ENCODE measurements at places on chromosomes 16 and 17. TPM values are rescaled to one million over a fixed set of nuclear protein-coding genes. Genes with fewer than 3 reads are reported as not detected.

PRDM7 gene
- not detected for total RNA-seq

DNA sequence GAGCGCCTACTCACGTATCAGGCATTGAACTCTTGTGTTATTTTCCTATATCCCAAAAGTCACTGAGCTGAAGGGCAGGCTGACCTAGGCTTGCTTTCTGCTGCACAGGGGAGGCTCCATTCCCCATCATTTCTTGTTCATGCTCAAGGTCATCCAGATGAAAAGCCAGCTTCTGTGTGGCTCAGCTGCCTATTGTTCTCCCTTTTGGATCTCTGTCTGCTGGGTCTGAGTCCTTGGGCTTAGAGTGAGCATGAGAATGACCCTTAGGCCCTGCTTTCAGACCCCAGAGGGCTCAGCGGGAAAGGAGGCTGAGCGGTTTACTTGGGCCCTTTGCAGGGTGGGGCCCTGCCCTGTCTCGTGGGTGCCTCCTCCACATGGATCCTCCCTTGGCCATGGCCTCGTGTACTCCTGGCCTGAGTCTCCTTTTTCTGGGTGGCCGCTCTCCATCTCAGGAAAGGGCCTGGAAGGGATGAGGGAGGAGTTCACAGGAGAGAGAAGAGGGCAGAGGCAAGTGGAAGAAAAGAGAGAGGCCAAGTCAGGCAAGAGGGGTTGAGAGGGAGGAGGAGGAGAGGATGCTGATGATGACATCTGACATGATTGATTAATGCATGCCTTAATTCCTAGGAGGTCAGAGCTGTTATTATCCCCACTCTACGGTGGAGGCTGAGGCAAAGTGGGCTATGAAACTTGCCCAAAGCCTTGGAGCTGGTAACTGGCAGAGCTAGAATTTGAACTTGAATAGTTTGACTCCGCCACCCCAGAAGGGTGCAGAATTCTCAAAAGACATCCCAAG is 19.8 kb upstream of the MAP3K14 start:
- DNase-seq, result no peak

DNA sequence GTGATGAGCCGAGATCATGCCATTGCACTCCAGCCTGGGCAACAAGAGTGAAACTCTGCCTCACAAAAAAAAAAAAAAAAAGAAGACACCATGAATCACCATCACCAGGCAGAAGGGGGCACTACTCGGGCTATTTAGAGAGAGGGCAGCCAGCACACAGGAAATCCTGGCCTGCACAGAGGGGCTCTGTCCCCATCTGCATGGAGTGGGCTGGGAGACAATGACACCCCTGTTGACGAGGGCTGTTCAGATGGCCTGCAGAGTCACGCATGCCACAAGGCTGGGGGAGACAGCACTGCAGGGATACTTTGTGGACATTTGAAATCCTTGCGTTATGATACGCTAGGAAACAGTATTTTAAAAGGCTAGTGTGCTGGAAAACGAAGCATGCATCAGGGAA is 48.3 kb downstream of the CUEDC1 start:
- no peak for DNase-seq

- DNase-seq, result no peak
Observed at GRCh38 chr17:82089723-82090548, 8.1 kb downstream of the FASN start.

DNA sequence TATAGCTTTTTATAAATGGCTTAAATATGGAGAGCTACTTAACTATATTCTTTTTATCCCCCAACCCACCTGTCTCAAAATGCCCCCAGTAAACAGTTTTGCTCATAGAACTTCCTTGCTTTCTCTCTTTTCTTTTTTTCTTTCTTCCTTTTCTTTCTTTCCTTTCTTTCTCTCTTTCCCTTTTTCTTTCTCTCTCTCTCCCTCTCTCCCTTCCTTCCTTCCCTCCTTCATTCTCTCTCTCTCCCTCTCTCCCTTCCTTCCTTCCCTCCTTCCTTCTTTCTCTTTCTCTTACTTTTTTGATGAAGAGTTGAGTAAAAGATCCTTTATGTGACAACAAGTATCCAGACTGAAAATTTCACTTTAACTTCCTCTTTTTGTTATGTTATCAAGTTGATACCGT is 48.2 kb downstream of the KCNJ2 start:
- no peak for DNase-seq

GRCh38 chr17:48719642-48720265 is 2.6 kb downstream of the PRAC1 start:
- DNase-seq, result no peak

DNA sequence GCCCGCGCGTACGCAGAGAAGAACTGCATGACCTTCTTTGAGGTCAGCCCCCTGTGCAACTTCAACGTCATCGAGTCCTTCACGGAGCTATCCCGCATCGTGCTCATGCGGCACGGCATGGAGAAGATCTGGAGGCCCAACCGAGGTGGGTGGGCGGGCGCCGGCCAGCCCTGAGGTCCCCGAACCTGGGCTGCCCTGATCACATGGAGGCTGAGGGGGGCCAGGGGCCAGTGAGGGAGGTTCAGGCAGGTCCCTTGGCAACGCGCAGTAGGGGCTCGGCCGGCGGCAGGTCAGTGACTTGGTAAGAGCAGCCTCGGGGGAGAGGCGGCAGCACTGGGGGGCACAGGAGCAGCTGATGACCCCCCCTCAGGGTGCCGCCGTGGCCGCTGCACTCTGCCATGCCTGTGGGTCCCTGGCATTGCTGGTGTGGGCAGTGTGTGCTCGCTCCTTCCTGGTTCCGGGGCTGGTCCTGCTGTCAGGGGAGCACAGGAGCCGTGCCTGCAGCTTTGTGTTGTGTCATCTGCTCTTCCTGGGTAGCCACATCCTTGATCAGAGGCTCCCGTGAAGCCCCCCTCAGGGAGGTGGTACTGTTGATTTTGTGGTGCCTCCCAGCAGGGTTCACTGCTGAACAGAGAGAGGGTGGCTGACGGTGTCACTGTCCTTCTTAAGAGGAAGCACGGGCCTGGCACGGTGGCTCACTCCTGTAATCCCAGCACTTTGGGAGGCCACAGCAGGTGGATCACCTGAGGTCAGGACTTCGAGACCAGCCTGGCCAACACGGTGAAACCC is 4.6 kb upstream of the WFIKKN1 start:
- DNase-seq, result no peak

SULT1A4 gene
- 1.1 TPM for total RNA-seq

GRCh38 chr17:79154951-79155585 is 80.4 kb downstream of the ENGASE start:
- DNase-seq, result no peak

DNA sequence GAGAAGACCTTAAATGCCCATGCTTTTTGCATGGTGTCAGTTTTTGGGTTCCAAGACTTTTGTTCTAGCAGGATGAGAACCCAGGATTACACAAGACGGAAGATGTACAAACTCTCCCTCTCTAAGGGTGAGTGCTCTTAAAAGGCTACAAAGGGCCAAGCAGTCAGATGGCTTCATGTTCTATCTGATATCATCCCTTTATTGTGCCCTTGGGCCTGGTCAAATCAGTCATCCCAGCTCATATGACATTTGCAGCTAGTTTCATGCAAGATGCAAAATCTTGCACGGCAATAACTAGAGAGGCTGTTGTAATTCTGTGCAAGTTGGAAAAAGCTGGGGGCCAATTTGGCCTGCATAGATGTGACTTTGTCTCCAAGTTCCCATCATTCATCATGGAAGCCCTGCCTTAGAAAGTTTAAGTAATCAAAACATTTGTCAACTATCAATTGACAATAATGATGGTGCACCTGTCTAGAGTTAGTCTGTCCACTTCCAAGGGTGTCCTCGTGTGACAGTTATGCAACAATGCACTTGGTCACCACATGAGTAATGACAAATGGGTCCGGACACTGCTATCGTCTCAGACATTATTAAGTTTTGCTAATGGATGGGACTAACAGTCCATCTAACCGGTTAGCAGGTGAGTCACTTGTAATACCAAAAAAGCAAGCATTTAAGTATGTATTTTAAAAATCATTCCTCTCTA is 58.6 kb upstream of the ZFHX3 start:
- DNase-seq, result no peak

- DNase-seq, result no peak
Observed at GRCh38 chr17:37643869-37644268, 623 bp upstream of the DDX52 start.

PMFBP1 gene
- total RNA-seq, result under 0.01 TPM

DNA sequence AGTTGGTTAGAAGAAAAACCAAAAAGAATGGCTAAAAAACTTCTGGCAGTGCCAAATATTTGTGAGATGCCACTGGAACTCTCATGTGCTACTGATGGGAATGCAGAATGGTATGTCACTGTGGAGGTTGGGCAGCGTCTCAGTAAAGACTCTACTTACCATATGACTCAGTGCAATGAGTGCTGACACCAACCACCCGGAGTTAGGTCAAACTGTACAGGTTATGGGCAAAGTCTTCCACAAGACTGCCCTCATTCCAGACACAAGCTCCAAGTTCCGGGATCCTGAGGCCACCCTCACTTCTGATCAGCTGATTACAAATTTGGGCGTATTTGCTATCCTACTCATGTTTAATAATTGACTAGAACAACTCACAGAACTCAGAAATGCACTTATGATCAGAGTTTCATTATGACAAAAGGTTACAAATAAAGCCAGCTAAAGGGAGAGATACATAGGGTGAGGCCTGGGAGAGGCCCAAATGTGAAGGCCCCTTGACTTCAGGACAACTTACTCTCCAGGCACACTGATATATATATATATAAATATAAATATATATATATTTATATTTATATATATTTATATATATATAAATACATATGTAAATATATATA is 114.9 kb downstream of the TRIM37 start:
- peak; percentile 63 for DNase-seq

DNA sequence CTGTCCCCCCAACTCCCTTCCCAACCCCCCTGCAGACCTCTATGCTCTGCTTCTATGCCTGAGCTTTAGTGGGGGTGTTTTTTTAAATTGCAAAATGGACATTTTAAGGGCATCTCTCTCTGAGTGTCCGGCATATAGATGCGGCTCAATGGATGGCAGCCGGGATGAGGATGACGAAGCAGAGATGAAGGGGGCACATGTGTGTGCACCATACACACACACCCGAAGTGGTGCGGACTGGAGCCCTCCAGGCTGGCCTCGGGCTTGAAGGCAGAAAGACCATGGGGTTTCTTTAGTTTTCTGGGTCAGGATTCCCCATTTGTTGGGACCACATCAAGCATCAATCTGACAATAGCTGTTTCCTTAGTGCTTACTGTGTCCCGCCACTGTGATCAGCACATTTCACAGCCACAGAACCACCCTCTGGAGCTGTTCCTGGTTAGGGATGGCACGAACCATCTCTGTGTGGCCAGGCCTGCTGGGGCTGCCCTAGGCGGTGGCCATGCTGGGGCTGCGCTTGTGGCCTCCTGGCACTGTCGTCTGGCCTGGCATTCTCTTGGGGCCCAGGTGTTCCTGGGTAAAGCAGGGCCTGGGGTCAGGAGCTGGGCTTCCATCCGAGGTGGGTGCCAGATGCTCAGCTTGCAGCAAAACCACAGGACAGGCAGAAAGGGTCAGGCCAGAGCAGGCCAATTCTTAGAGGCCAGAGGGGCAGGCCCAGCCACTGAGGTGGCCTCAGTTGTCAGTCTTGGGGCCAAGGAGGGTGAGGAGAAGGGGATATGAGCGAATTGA is 49.9 kb downstream of the NT5M start:
- DNase-seq, result no peak

TMEM88 gene
- not detected for total RNA-seq

- peak; percentile 92 for DNase-seq
Observed at GRCh38 chr17:5584383-5585286, at the start of gene NLRP1. Gene NLRP1, minus strand, starts transcription at chr17:5584509. Its CDS starts 552 bp downstream, at chr17:5583957.

DNA sequence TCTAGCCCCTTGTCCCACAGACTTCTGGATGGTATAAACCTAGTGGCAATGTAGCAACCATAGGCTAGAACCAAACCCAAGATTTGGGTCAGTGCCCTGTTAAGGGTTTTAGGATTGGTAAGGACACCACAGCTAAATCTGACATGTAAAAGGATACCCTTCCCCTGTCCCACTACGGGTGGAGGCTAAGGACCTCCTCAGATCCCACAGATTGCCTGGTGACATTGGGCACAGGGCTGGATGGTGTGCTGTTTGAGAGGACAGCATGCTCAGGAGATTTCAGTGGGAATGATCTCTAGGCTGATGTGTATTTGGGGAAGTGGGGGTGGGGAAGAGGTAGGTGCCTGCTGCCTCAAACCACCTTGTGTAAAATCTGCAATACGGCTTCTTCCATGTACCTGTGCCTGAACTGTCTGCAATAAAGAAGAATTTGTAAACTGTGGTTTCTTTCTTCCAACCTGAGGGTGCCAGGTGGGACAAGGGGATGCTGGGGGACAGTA is 671 bp upstream of the EDC4 start:
- no peak for DNase-seq

DPEP2 gene
- not detected for total RNA-seq

- DNase-seq, result no peak
Observed at GRCh38 chr17:2018716-2019510, 6.2 kb downstream of the RTN4RL1 start.

NT5C3B gene
- 83.0 TPM for total RNA-seq

DNA sequence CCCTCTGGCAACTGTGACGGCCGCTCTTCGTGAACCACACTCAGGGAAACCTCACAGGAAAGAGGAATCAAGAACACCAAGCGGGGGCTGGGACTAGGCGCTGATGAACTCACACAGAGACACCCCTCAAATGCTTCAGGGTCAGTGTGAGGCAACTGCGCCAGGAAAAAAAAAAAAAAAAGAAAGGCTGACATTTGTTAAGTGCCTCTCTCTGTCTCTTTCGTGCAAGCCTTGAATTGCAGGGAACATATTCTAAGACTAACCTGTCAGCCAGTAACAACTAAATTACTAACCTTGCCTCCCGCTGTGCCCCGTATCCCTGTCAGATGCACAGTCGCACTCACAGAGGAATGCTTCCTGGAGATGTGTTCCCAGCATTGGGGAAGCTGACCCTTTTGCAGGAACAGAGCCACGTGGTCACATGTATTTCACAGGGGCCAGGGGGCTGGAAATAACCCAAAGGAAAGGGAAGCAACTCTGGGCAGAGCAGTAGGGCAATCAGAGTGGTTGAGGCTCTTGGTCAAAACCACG is 247.8 kb downstream of the XYLT1 start:
- no peak for DNase-seq

GRCh38 chr16:19876501-19877059 is 8.1 kb downstream of the GPRC5B start:
- DNase-seq, result no peak

HOXB4 gene
- total RNA-seq, result 1.9 TPM

- no peak for DNase-seq
Observed at GRCh38 chr16:2842340-2843000, 12.4 kb downstream of the ZG16B start.

DNA sequence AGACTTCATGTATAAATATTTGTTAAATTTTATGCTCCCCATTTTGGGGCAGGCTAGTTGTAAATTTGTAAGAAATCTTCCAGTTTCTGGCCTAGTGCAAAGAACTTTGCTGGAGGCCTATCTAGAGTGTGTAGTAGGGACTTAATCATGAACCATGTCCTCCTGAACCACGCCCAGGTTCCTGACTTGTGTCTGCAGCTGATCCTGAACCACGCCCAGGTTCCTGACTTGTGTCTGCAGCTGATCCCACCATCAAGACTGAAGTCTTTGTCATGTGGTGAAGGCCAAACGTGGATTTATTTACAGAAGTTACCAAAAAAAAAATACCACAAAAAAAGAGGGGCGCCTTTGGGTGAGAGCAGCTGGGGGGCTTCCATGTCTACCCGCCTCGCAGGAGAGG is 33.1 kb downstream of the LMF1 start:
- no peak for DNase-seq

PLEKHH3 gene
- total RNA-seq, result 2.5 TPM
